Left cardiac atrium (tissue), 4 donors: ENCODE measurements at places on chromosomes 11 and 22.

DNA sequence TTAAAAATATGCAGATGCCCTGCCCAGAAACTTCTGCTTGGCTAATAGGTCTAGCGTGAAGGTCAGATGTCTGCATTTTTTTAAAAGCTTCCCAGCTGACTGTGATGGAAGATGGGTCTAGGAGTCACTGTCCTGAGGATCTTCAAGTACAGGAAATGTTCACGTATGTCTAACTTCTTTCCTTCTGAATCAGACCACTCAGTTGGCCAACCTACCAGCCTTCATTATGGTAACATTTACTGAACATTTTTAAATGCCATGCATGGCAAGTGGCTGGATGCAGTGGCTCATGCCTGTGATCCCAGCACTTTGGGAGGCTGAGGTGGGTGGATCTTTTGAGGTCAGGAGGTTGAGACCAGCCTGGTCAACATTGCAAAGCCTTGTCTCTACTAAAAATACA lies 1.1 kb upstream of the PRG2 start:
- no peak for DNase-seq

- no peak for DNase-seq
These were observed 38.6 kb upstream of the SPTBN2 start for GRCh38 chr11:66767666-66768065.

DNA sequence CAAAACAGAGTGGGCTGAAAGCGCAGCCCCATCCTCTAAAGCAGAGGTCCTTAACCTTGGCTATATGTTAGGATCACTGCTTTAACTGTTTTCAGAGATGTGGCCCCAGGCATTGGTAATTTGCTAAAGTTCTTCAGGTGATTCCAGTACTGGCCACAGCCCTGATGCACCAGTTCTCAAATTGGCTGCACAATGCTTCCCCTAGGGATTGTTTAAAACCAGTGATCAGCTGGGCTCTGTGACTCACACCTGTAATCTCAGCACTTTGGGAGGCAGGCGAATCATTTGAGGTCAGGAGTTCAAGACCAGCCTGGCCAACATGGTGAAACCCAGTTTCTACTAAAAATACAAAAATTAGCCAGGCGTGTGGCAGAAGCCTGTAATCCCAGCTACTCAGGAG lies 8.4 kb upstream of the IRAG1 start:
- no peak for DNase-seq

- DNase-seq: no peak
These were observed 32.8 kb upstream of the YPEL1 start for GRCh38 chr22:21768435-21768834.

DNA sequence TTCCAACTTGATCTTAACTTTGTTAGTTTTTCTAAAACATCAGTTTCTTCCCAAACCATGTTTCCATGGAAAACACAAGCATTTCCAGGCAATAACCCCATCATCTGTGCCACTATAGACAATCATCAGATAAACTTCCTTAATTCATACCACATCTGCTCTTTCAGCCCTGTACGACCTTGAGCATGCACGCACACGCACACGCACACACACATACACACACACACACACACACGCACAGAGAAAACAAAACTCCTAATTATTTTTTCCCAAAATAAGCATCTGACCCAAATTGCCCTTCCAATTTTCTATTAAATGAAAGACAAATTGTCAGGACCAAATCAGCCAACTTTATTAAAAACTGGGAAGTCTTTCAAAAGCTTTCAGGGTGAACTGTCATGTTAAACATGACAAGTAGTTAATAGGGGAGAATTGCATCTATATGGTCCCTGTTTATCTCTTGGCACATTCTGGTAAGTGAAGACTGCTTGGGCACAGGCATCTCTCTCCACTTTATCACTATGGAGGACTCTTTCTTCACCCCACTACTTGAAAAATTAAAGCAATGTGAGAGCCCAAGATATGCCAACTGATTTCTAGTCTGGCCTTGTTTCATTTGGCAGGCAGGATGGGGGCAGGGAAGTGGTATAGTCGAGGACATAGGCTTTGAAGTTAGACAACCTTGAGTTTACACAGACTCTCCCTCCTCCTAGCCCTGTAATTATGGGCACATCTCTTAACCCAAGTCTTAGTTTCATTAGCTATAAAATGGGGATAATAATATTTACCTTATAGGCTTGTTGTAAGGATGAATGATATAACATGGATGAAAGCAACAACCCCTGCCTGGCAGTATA lies 15.1 kb downstream of the ADM start:
- DNase-seq: no peak
